Fibroblast of skin of right biceps (primary cell): ENCODE measurements at places on chromosomes 7 and 10.

- no peak for DNase-seq
Measured at GRCh38 chr10:1102416-1102815, 46.2 kb downstream of the WDR37 start.

DNA sequence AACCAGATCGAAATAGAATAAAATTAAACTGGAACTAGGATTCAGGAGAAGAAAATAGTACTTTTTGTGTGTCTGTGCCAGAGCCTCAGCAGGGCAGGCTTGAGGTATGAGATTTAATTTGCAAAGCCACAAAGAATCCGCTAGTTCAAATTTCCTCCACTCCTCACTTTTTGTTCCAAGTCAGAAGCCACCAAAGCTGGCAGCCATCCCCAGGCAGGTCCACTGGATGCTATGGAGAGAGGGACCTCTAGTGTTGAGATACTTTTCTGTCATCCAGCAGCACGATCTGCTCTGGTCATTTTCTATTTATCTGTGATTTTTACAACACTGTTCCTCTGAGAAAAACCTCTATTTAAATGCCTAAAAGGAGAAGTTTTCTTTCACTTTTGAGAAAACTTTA, 147.9 kb upstream of the FRMD4A start:
- DNase-seq = peak; percentile 85

GRCh38 chr7:99720800-99721595, 14.0 kb downstream of the CYP3A7 start:
- DNase-seq = no peak

DNA sequence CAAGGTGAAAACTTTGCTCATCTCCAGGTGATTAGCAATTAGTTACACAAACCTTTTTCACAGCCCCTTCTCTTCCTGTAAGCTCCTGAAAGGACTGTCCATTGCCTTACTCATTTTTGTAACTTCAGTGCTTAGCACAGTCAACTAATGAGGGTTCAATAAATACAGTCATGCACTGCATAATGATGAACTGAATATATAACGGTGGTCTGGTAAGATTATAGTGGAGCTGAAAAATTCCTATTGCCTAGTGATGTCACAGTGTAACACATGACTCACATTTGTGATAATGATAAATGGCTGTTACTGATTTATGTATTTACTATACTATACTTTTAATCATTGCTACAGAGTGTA, 12.9 kb upstream of the FAM133B start:
- no peak for DNase-seq

- DNase-seq = peak; percentile 86
Measured at GRCh38 chr10:35412900-35413491, 76.7 kb downstream of the CCNY start.

DNA sequence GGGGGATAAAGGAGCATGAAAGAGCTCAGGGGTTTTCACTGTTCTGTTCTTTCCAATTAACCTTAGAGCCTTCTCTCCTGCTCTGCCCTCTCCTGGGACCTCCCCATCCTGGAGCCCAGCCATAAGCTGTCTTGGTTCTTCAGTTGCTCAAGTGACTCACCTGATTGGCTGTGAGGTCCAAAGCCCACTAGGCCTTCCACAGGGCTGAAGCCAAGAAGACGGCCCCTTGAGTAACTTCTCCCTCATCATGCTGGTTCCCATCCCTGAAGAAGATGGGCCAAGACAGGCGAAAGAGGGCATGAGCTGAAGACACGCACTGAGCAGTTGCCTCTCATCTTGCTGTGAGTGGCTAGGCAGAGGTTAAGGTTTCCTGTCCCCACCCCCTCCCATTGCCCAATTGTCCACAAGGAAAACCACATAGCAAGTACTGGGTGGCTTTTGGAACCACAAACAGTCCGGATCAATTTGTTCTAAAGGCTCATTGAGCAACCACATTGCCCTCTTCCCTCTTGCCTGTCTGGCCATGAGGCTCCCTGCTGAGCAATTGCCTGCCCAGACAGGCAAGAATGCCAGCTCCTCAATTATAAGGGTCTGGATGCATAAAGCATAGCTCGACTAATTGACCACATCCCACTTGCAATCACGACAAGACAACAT, 43.9 kb upstream of the GPAM start:
- DNase-seq = peak; percentile 90

GRCh38 chr7:44353668-44354067, 28.3 kb upstream of the CAMK2B start:
- no peak for DNase-seq
